GM23338 (cell line): ENCODE measurements at places on chromosomes 12 and 14. TPM values are rescaled to one million over a fixed set of nuclear protein-coding genes. Genes with fewer than 3 reads are reported as not detected.

The SLC10A1 gene
- not detected in 2 replicates for total RNA-seq

The AQP6 gene
- not detected in 2 replicates for total RNA-seq

The TMEM229B gene
- total RNA-seq, result 1.6 and 2.4 TPM in 2 replicates

The TCP11L2 gene
- 4.4 and 5.2 TPM in 2 replicates for total RNA-seq

The TCL1B gene
- total RNA-seq, result 5.5 and 6.1 TPM in 2 replicates

The ANG gene
- total RNA-seq, result 2.3 and 5.1 TPM in 2 replicates

The MANSC4 gene
- total RNA-seq, result not detected in 2 replicates

DNA sequence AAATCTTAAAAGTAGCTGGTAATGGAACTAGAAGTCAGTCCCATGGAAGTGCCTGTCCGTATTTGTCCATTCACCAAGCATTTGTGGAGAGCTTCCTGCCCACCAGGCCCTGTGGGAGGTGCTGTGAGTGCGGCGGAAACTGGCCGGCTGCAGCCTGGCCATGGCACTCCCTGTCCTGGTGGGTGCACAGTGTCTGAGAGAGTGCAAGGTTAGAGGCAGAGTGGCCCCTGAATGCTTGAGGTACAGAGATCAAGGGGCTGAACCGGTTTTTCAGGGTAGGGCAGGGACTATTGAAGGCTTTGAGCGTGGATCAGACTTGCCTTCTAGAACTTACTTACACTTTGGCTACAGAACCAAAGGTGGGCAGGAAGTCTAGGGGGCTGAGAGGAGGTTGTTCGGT is 92.9 kb downstream of the ESR2 start:
- no peak for DNase-seq

DNA sequence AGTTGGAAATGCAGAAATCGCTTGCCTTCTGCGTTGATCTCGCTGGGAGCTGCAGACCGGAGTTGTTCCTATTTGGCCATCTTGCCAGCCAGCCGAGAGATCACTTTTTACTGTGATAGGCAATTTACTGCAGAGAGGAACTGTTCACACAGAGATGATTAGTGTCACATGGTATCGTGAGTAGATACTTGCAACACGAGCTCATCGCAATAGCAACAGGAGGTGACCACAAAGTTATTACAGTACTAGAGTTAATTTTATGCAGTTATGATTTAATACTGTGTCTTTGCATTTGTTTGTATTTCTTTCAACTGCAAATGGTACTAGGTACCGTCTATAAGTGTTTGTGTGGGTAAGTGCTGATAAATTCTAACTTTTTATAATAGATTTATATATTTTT is 27.8 kb downstream of the NOPCHAP1 start:
- DNase-seq, result no peak

DNA sequence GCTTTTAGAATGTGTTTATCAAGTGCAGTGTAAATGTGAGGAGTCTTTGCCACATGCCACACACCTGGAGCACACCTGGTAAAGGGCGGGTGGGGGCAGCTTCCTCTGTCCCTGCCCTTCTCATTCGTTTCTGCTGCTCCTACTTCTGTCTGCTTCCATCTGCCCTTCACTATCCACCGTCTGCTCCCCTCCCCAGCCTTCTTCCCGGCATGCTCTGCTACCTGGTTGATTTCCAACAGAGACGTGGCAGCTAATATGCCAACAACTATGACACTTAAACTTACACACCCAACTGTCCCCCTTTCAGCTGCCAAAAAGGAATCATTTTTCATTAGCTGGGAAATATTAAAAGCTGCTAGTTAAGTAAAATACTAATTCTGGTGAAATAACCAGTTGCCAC is 9.1 kb upstream of the CARMIL3 start:
- DNase-seq, result no peak

GRCh38 chr14:22432348-22432976 is 156.6 kb downstream of the DAD1 start:
- DNase-seq, result peak; percentile 16

- peak; percentile 25 for DNase-seq
These were observed 186.7 kb downstream of the ANO2 start for GRCh38 chr12:5758347-5758746.

DNA sequence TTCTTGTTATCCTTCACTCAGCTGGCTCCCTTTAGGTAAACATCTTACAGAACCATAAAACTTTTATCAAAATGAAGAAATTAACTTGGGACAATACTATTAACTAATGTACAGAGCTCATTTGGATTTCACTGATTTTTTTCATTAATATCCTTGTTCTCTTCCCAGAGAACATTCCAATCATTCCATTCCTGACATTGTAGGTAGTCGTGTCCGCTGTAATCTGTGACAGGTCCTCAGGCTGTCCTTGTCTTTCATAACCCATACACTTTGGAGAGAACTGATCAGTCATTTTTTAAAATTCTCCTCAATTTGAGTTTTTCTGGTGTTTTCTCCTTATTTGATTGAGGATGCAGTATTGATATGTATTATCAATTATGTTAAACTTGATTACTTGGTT is 916.8 kb downstream of the GALC start:
- peak; percentile 20 for DNase-seq

DNA sequence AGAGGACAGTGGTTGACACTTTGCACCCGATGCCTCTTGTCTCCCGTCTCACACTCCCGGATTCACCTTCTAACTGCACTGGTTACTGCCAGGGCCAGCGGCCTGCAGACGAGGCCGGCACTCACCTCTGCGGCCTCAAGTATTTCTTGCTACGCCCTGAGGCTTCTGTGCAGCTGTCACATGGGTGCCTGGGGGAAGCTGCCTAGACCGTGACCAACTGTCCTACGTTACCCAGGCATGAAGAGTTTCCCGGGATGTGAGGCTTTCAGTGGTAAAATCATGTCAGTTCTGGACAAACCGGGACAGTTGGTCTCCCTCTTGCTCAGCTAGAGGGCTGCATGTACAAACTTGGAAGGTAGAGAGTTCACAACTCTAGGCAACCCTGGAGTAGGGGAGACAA is 274.5 kb downstream of the GLT1D1 start:
- no peak for DNase-seq

DNA sequence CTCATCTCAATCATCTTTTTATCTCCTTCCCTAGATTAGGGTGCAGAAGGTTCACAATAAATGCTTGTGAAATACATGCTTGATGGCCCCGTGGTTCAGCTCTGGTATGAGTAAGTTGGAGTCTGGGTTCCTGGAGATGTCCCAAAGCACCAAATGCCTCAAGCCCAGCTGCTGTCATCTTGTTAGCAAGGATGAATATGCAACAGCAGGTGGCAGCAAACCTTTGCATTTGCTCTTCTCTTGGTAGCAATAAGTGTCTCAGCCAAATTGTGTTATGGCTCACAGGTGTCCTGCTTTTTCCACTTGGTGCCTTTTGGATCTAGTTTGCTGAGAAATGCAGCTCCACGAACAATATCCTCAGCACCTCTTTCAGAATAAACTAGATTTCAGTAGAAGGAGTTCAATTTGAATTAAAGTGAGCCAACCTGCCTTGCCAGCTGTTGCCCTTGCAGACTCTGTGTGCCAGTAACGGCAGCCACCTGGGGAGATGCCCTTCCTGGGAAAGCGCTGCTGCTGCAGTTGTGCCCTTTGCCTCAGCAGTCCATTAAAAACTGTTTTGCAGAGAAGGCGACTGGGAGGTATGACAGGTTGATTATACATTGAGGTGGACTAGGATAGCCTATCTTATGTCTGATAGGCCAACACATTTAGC is 417.3 kb downstream of the SNAPC1 start:
- DNase-seq, result peak; percentile 90

GRCh38 chr14:74302152-74302628 is 544 bp downstream of the ABCD4 start:
- peak; percentile 64 for DNase-seq

DNA sequence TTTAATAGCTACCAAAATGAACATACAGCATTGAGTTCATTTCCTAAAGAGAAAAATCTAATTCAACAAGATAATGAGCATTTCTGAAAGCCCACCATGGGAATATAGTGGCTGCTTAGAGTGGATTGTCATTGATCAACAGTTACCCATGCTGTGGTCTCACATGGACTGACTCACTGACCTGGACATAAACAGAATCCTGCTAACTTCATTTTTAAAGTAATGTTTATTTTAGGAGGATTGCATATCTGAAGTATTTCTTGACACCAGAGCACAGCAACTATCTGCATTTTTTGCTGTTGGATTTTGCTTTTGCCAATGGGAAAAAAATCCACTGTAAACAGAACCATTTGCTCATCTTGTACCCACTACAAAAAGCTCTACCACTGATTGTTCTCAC is 71.7 kb downstream of the KCNC2 start:
- no peak for DNase-seq
